ENCODE measurements at places on chromosomes 2 and 18.

DNA sequence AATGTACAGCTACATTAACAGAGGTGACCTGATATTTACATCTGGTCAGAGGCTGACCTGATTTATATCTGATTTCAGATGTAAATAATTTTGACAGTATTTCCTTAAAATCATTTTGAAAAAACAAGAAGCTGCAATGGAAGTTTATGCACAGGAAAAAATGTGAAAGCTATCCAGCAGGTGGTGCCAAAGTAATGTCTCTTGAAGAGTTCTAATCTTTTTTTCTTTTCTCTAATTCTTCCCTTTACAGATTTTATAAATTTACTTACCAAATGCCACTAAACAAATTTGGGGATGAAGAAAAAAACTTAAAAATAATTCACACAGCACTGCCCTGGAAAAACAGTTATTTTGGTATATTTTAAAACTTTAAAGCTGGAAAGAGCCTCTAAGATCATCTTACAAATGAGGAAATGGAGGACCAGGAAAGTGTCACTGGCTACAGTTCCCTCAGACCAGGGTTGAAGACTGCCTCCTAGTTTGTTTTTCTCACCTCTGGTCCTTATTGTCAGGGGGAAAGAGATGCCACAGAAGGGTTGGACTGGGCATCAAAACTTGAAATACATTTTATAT is 16.4 kb upstream of the FBLN7 start:
- DNase-seq, result peak; percentile 43

DNA sequence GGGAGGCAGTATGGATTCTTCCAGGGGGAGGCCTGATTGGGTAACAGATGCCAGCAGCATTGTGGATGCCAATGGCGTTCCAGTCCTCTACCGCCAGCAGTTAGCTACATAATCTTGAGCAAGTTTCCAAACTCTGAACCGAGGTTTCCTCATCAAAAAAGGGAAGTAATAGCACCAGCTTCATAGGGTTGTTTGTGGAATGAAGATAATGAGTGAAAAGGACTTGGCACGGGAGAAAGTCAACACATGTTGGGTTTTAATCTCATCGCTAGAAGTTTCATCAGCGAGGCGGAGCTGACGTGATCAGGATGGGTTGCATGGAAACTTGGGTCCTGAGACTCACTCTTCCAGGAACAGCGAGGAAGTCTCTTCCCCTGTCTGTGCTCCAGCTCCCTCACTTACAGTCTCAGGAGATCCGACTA is 266.7 kb downstream of the SH3BP4 start:
- DNase-seq, result no peak

GRCh38 chr18:37712776-37713175 is 147.2 kb upstream of the CELF4 start:
- no peak for DNase-seq

DNA sequence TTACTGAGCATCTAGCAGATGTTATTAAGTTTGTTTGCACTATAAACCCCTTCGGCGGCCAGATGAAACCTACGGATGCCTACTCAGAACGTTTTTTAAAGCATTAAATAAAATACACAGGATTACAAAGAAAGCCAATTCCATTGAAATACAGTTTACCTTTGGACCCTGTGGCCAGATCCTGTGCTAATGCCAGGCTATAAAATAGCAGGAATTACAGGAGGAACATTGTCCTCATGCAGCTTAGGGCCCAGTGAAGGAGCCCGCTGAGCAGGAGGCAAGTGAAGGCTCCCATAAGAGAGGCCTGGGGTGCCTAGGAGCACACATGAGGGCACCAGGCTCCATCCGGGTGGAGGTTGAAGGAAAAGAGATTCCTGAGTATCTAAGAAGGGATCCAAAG is 310.4 kb downstream of the MTX2 start:
- no peak for DNase-seq

GRCh38 chr2:231581328-231581727 is 11.3 kb upstream of the TEX44 start:
- no peak for DNase-seq

GRCh38 chr2:153786016-153786415 is 85.7 kb upstream of the GALNT13 start:
- DNase-seq, result no peak

All from RPMI8226 (cell line).